Aorta (tissue), 5 donors: ENCODE measurements at places on chromosomes 2 and 18. TPM values are rescaled to one million over a fixed set of nuclear protein-coding genes. Genes with fewer than 3 reads are reported as not detected.

Gene BCL11A
- 2.0 TPM for total RNA-seq

Gene CABYR
- total RNA-seq = 4.2 TPM

Gene ANAPC1
- 29.2 TPM for total RNA-seq

Gene FSIP2
- total RNA-seq = 0.94 TPM

Gene TMEM37
- 5.2 TPM for total RNA-seq

Gene SERPINB13
- not detected for total RNA-seq

Gene NEU4
- total RNA-seq = 0.26 TPM

Gene ALK
- total RNA-seq = 0.30 TPM

Gene ZNF519
- 6.1 TPM for total RNA-seq

Gene AQP12B
- total RNA-seq = not detected

Gene TUBB8B
- not detected for total RNA-seq

Gene HRH4
- total RNA-seq = 0.10 TPM

Gene EMILIN1
- total RNA-seq = 200 TPM

Gene IL18RAP
- total RNA-seq = 1.9 TPM

Gene DNAH6
- 0.78 TPM for total RNA-seq

Gene KIAA2012
- not detected for total RNA-seq

Gene B3GNT7
- 4.0 TPM for total RNA-seq

Gene TTN
- total RNA-seq = 4.8 TPM

Gene GRP
- total RNA-seq = not detected

Gene POMC
- total RNA-seq = 1.2 TPM

Gene TCF23
- 1.1 TPM for total RNA-seq

Gene SERPINB12
- total RNA-seq = not detected

Gene MAPK4
- 4.2 TPM for total RNA-seq

Gene FBLN7
- 6.1 TPM for total RNA-seq

Gene TFCP2L1
- total RNA-seq = 1.7 TPM

Gene AAK1
- total RNA-seq = 95.6 TPM

Gene GMPPA
- total RNA-seq = 38.5 TPM
